ENCODE measurements at places on chromosomes 13 and 19.
A peak's percentile ranks its signal among the peaks of the same experiment; 100 is the strongest.

DNA sequence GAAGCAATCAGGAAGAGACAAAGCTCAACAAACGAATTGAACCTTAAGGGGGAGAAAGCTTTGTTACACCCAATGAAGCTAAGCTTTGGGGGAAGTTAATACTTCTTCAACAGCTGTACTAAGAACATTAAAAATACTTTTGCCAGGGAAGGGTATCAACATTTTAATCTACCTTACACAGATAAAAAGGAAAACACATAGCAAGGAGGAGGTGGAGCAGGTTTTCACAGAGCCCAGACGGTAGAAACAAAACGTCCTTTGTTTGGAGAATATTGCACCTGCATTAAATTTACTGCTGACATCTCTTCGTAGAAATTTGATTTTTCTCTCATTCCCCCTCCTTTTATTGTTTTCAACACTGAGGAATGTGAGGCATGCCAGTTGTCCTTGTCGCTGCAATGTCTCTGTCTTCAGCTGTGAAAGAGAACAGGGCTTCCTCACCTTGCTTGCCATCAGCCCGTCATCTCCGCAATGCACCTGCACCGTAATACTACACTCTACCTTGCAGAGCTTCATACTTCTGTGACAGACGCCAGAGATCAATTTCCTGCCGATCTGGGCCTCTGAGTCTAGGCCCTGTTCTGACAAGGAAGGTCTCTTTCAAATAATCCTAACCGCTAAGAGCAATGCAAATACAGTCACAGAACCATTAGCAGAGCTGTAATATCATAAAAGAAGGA lies 270.8 kb downstream of the SPRY2 start:
- DNase-seq = no peak

- DNase-seq = peak; percentile 21
These were observed at the start of gene F7 for GRCh38 chr13:113105032-113105920. Gene F7 (plus strand): TSS chr13:113105791. CDS start chr13:113105842, 51 bp downstream.

DNA sequence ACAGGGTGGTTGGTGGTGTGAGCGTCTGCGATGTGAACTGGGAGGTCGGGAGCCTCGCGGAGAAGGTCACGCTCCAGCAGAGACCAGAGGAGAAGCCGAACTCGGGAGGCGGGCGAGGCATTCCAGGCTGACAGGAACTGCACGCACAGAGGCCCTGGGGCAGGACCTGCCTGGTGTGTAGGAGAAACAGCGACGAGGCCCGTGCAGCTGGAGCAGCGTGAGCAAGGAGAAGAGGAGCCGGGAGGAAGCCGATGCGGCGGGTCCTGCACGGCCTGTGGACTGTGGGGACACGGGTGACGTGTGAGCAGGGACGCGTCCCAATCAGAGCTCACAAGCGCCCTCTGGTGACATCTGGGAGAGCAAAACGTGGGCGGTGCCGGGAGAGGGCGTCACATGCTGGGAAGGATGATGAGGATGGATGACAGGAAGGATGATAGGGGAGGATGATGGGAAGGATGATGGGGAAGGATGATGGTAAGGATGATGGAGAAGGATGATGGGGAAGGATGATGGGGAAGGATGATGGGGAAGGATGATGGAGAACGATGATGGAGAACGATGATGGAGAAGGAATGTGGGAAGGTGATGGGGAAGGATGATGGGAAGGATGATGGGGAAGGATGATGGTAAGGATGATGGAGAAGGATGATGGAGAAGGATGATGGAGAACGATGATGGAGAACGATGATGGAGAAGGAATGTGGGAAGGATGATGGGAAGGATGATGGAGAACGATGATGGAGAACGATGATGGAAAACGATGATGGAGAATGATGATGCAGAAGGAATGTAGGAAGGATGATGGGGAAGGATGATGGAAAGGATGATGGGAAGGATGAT lies 16.1 kb upstream of the MADCAM1 start:
- DNase-seq = peak; percentile 83

DNA sequence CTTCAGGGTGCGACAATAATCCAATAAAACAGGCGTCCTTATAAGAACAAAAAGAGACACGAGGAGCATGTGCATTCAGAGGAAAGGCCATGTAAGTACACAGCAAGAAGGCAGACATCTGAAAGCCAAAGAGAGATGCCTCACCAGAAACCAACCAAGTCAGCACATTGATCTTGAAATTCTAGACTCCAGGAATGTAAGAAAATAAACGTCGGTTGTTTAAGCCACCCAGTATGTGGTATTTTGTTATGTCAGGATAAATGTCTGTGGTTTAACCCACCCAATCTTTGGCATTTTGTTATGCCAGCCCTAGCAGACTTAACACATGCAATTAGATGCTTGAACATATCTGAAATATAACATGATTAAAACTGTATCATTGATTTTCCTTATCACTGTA lies 452.0 kb downstream of the SLITRK6 start:
- DNase-seq = peak; percentile 16

DNA sequence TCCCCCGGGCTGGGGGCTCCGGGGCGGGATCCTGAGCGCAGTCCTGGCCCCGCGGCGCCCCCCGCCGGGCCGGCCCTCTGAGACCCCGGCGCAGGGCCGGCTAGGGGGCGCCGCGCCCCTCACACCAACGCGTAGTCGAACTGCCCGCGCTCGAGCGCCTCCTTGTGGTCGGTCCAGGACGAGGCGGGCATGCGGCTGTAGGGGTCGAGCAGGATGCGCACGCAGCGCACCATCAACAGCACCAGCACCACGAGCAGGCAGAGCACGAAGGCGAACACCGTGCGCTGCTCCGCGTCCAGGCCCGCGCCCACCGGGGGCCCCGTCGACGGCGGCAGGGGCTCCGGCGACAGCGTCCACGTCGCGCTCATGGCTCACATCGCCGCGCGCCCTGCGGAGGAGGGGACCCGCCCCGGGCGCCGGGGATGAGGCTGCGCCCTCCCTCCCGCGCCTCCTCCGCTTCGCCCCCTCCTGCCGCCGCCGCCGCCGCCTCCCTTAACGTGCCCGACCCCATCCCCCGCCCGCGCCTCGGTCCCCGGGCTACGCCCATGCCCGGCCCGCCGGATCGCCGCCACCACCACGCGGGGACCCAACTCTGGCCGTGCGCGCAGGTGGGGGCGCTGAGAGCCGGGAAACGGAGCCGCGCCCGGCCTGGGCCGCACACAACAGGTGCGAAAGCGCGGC lies 624 bp downstream of the CTXN1 start:
- DNase-seq = peak; percentile 89

DNA sequence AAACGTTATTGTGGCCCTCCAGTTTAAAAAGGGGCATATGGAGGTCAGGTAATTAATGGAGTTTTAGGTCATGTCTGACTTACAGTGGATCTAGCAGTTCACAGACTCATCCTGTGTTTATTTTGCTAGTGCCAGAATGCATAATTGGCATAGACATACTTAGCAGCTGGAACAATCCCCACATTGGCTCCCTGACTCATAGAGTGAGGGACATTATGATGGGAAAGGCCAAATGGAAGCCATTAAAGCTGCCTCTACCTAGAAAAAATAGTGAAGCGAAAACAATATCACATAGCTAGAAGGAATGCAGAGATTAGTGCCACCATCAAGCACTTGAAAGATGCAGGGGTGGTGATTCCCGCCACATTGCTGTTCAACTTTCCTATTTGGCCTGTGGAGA lies 610.7 kb downstream of the SLITRK5 start:
- DNase-seq = no peak

DNA sequence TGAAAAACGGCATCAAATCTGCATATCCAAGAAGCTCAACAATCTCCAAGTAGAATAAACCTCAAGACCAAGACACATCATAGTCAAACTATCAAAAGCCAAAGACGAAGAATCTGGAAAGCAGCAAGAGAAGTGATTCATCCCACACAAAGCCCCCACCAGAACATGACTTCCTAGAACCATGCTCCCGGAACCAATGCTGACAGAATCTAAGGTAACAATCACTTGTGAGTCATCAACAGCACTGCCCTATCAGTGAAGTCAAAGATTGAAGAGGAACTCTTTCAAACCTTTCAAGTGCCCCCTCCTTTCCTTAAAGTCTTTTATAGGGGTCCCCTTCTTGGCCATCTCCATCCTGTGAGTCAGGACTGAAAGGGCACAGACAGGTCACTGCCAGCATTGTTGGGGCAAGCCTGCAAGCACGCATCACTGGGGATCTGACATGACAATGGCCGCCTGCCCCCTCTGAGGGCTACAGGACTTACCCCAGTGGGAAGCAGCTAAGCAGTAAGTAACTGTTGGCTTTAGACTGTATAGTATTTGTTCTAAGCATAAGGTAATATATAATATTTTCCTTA lies at the start of gene CCDC70:
TSS of gene CCDC70 (plus strand) at position 247 of the 578 bp plus-strand sequence. CDS start 3,443 bp downstream, outside the sequence.
- DNase-seq = no peak

- DNase-seq = no peak
These were observed 372.0 kb downstream of the EFNB2 start for GRCh38 chr13:106163426-106163825.

GRCh38 chr19:29887442-29887855 lies 54.6 kb upstream of the URI1 start:
- no peak for DNase-seq

DNA sequence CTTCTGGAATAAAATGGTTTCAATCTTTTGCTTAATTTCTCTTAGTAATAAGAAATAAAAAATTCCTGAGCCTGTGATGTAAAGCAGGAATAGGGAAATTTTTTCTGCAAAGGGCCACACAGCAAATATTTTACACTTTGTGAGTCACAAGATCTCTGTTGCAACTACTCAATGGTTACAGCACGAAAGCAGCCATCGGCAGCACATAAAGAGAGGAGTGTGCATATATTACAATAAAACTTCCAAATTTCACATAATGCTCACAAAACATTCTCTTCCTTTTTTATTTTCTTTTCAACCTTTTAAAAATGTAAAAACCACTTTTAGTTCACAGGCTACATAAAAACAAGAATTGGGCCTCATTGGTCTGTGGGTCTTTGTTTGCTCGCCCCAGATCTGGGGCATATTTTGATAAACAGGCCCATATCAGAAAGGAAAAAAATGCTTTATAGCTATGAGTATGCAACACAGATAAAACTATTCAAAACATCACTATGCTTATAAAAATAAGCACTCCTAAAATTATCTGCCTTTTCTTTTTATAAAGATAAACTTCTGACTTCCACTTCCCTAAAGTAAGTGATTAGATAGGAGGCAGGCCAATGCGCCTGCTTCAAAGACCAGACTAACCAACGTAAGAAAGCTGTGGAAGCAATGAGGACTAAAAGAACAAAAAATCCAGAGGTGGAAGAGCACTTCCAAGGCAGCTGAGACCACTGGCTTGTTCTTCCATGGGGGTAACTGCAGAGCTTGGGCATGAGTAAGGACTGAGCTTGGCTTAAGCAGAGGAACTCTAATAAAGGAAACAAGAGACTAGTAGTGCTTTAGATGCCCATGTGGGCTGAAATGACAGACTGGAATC lies 26.5 kb downstream of the MYCBP2 start:
- DNase-seq = no peak

DNA sequence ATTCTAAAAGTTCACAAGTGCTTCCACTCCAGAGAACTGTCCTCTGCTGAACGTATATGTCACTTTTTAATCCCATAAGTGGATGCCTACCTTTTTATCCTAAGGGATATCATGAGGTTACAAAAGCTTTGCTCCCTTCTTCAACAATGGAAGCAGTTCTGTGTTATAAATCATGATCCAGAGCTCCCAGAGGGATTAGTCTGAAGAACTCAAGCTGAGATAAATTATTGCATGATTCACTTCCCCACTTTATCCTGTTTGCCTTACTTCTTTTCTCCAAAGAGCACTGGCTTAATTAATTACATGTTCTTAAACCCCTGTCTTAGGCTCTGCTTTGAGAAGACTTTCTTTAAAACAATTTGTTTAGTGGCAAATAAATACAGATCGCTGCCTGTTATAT lies 246.7 kb downstream of the PCDH17 start:
- peak; percentile 96 for DNase-seq

GRCh38 chr13:63838366-63839110 lies 2422.9 kb upstream of the PCDH20 start:
- DNase-seq = no peak

- DNase-seq = no peak
These were observed 24.4 kb downstream of the CELF5 start for GRCh38 chr19:3248728-3249326.

- no peak for DNase-seq
These were observed 11.4 kb upstream of the KRTDAP start for GRCh38 chr19:35501684-35502083.

DNA sequence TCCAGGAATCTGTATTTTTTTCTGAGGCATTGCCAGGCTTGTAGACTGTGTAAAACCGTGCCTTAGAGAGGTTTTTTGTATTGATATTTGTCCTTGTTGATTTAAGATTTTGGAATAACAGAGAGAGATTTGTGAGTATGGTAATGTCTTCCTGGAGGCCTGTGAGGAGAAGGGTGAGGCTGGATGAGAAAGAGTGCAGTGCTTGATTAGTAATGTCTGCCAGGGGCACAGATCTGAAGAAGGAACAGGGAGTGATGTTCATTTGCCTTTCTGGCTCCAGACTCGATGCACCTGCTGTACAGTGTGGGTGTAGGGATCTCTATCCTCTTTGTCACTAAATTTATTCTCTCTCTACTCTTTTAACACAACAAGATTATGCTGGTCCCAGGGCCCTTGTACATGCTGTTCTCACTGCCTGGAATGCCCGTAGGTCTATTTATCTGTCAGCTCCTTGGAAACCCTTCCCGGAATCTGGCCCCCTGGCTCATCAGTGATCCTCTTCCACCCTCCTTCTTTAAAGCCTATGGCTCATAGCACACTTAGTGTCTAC lies 4.2 kb downstream of the FIZ1 start:
- DNase-seq = no peak
